ENCODE measurements at places on chromosomes 4 and X.
A peak's percentile ranks its signal among the peaks of the same experiment; 100 is the strongest.

DNA sequence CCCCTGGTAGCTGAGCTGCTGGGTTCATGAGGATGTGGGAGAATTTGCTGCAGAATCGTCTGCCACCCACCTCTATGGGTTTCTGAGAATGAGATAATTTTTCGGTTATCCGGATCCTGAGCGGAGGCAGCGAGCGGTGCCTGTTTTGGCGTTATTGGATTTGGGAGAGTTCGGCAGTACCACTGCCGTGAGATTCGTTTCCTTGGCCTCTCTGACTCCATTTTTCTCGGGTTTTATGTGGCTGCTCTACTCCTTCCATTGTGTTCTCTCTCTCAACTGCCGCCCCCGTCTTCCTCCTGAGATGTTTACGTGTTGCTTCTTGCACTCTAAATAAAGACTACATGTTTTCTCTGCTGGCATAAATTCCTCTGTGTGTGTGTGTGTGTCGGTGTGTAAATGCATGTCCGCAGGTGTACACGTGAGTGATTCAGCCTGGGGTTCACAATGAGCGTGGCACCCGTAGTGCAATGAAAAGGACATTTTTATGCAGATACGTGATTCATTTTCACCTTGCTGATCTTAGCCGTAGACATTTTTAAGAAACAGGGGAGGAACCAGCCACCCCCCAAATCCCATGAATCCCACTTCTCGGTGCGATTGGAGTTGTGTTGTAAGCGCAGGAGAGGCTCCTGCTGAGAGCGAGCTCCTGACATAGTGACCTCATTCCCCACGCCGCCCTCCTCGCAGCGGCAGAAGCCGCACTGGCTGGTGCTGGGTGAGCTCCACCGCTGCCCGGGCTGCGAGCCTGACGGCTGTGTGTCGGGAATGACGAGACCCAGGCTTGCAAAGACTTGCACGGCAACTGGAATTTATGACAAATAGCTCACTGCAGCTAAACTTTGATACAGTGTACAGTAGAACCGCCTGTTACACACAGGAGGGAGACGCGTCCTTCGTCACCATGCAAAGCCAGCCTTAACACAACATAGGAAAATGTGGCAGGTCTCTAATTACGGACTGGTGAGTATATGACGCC is 82.2 kb downstream of the STOX2 start:
- peak; percentile 32 for DNase-seq

GRCh38 chr4:68183417-68183816 is 53.7 kb upstream of the TMPRSS11F start:
- DNase-seq: no peak

GRCh38 chrX:15758140-15758539 is 20.1 kb downstream of the CA5B start:
- no peak for DNase-seq

- DNase-seq: no peak
Measured at GRCh38 chr4:77619408-77619807, 13.8 kb downstream of the CXCL13 start.

DNA sequence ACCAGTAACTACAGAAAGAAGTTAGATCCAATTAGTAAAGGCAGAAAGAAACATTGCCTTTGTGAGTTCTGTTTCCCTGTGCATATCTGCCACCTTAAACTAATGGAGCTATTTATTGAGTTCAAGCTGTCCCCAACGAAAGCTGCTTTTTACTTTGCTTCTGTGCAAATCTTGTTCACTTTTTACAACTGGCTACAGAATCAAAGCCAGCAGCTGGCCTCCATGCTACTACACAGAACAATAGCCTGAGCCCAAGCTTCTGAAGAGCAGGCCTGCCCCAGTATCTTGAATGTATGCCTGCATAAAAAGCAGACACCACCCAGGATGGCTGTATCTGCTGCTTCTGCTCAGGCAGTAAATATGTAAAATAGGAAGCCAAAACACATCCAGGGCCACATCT is 28.1 kb downstream of the ANK2 start:
- no peak for DNase-seq

GRCh38 chr4:3306450-3306849 is 13.6 kb downstream of the RGS12 start:
- no peak for DNase-seq

- DNase-seq: no peak
Measured at GRCh38 chr4:147340111-147340510, 140.8 kb upstream of the EDNRA start.

GRCh38 chrX:71622576-71623450 is 4.5 kb upstream of the CXCR3 start:
- DNase-seq: no peak

- DNase-seq: no peak
Measured at GRCh38 chr4:41362621-41363383, 106.1 kb downstream of the UCHL1 start.

DNA sequence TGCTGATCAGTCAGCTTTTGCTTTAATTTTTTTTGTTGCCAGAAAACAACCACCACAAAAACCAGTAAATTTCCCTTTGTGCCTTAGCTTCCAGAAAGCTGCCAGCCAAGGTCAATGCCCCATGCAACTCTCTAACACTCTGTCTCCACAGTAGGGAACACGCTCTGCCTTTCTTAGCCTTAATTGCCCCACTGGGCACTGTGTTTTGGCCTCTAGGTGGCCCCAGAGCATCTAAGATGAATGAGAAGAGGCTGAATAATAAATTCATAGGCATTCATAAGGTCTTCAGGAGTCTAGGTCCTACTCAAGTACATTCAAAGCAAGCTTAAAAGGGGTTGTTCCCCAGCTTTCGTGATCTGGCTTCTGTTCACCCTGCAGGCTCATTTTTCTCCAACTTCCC is 57.7 kb upstream of the PASD1 start:
- peak; percentile 46 for DNase-seq

GRCh38 chr4:160180211-160180610 is 1077.3 kb downstream of the RAPGEF2 start:
- no peak for DNase-seq

DNA sequence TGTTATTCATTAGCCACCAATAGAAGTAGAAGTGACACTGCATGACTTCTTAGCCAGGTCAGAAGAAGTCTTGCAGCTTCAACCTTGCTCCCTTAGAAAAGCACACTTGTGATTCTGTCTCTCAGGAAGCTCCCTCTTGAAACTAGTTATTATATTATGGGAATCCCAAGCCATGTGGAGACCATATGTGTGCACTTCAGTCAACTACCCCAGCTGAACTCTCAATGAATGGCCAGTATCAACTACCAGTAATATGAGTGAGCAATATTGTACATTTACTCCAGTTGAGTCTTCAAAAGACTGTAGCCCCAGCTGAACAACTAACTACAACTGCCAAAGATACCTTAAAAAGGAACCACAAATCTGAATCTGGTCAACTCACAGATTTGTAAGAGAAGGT is 77.1 kb upstream of the GABRA3 start:
- peak; percentile 1 for DNase-seq

DNA sequence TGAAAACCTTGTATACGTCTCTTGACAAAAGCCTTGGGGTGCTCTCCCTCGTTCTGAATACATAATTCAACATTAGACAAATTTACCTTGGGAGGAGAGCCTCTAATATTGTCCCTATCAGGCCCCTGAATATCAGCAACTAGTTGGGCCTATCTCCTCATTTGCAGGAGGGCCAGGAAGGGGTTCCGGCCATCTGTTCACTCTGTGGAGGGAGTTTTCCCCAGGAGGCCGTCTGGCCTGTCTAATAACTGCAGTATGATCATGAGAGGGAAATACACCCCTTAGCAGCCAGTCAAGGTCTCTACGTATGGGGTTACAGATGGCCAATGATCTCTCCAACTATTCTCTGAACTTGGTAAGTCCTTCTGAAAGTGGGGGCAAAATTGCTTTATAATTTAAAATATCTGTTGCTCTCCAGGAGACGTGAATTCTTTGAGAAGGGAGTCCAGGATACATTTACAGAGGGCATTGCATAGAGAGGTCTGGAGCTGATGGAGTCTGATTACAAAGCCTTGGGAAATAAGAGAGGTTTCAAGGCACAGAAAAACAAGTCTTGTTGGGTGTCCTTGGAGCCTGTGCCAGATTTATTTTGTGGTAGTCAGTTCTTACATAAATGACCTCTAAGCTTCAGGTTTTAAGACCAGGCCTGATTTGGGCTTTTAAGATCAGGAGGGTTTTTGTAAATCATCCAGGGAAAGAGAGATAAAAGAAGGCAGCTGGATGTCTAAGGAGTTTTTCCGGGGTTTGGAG is 48.2 kb upstream of the UXT start:
- no peak for DNase-seq

DNA sequence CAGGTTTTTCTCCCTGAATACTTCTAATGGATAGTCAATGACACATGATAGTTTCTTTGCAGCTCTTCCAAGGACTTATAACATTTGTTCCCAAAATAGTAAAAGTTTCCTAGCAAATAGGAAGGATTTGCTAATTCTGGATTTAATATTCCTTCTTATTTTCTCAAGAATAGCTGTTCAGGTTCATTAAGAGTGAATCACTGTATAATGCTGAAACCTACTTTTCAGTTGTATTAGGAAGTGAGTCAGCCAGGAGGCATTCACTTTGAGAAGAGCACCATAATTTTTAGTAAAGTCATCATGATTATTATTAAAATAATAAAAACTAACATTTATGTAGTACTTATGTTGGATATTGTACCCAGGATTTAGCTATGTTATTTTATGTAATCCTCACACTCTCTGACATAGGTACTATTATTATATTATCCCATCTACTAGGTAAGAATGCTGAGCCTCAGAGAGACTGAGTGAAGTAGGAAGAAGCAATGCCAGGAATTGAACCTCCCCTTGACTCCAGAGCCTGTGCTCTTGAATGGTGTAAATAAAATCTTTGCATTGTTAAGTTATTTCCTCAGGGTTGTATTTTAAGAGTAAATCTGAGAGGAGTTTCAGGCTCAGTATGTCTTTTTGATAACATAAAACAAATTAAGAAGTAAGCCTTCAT is 114.8 kb downstream of the REELD1 start:
- no peak for DNase-seq

GRCh38 chr4:129972257-129972656 is 876.3 kb downstream of the C4orf33 start:
- DNase-seq: no peak

GRCh38 chr4:93834249-93835066 is 5.9 kb downstream of the ATOH1 start:
- DNase-seq: no peak

GRCh38 chrX:13093529-13094140 is 49.2 kb upstream of the FAM9C start:
- DNase-seq: no peak

DNA sequence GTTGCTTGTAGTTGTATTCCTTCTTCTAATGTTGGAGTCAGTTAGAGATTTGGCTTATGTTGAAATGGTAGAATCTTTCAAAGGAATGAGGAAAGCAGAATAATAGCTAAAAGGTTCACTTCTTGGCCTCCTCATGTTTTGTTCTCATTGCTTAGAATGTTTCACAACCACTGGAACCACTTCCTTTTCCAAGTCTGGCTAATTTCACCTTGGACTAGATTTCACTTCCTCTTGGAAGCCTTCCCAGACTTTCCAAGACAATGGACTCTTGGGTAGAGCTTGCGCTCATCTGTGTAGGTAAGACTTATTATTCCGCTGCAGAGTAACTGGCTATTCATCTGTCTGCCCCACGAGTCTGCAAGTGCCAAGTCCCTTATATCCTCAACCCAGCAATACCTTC is 8.3 kb downstream of the SPATA18 start:
- no peak for DNase-seq

- peak; percentile 47 for DNase-seq
Measured at GRCh38 chrX:73855546-73855945, 292.5 kb downstream of the CHIC1 start.

DNA sequence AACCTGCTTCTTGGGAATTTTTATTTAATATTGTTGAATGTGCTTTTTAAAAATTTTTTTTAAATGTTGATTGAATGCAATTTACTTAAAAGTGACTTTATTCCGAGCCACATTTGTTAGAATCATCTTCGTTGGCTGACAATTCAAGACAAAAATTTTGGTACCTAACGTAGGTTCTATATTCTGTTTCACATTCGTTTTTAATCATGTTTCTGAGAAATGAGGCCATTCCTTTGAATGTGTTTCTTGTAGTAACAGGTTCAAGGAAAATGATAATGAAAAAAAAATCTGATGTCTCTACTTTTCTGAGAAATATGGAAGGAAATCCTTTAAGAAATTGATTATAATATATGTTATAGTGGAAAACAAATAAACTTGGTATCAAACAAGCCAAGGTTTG is 92.3 kb upstream of the DCLK2 start:
- DNase-seq: no peak

DNA sequence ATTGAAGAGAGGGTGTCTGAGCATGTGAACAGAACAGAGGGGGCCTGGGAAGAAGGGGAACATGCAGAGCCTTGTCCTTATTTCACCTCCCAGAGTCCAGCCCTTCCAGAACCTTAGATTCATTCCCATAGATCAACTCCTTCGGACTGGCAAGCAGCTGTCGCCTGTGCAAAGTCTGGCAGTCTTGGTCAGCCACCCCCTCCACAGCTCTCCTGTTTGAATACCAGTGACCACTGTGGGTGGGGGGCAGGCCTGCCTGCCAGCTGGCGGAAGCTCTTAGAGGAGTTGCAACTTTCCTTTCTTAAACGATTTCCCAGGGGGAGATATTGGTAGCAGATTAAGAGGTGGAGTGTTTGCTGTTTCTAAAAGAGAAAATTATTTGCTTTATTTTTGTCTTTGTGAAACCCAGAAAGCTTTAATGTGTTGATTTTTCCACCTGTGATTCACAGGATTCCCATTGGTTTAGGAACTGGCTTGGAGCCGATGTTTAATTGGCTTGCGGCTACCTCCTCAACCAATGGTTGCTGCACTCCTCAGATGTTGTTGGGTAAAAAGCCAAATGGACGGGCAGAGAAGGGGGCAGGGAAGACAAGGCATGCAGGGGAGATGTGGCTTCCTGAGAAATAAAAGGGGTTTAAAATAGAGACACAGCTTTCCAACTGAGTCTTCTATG is 62.2 kb upstream of the PRPS1 start:
- DNase-seq: no peak

GRCh38 chrX:148682206-148682605 is 181.8 kb downstream of the AFF2 start:
- DNase-seq: no peak

- DNase-seq: no peak
Measured at GRCh38 chr4:32775049-32775448, 2054.9 kb downstream of the PCDH7 start.

GRCh38 chrX:9902656-9903055 is 64.5 kb upstream of the CLDN34 start:
- no peak for DNase-seq

DNA sequence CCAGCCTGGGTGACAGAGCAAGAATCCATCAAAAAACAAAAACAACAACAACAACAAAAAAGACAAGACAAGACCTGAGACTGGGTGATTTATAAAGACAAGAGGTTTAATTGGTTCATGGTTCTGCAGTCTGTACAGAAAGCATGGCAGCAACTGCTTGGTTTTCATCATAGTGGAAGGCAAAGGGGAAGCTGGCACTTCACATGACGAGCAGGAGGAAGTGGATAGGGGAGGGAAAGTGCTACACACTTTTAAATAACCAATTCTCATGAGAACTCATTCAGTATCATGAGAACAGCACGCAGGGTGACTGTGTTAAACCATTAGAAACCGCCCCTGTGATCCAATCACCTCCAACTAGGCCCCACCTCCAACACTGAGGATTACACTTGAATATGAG is 28.4 kb upstream of the SLC10A7 start:
- no peak for DNase-seq

GRCh38 chr4:108035691-108036090 is 46.0 kb downstream of the HADH start:
- DNase-seq: no peak
